Mesothelial cell of epicardium (in vitro differentiated cells): ENCODE measurements at places on chromosomes 11 and 22.

DNA sequence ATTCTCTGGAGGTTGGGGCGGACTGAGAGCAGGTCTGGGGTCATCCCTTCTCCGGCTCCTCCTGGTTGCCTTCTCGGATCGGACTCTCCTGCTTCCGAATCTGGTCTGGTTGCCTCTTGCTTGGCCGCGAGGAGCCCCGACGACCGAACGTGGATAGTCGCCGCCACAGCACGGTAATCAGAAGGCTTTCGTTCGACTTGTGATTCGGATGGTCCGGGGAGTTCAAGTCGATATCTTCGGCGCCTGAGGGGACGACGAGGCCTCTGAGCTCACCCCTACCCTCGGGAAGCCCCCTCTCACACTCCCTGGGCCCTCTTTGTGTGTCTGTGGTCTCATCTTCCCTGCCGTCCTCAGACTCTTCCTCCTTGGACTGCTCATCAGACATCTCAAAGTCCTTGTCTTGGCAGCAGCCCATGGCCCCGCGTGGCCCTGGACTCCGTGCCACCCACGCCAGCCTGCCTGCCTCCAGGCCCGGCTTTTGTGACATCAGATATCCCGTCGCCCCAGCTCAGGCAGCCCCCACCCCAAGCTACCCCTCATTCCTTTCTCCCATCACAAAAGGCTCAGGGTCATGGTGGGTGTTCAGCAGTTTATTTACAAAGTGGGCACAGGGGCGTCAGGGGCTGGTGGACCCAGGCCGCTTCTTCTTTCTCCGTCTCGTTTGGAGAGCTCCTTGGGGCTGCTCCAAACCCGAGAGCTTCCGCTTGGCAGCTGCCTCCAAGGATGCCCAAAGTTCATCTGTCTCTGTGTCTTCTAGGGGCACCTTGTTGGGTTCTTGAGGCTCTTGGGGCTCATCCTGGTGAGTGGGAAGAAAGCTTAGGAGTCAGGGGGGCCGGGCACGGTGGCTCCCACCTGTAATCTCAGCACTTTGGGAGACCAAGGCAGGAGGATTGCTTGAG, at the start of gene TEX54:
TSS of gene TEX54 (minus strand) at position 506 of the 899 bp plus-strand sequence.
- peak within 1 kb of the TSS; percentile 95 for H3K4me3 ChIP-seq
- H3K27ac ChIP-seq: peak within 1 kb of the TSS; percentile 100
- H3K27me3 ChIP-seq: no peaks in the 10 kb centered on the region
- H3K4me1 ChIP-seq: peaks cover 23% of the 10 kb centered on the region

GRCh38 chr11:108559340-108559739, 34.2 kb downstream of the EXPH5 start:
- peak overlapping the region; percentile 81 for H3K27ac ChIP-seq
- peaks cover 73% of the 10 kb centered on the region for H3K4me1 ChIP-seq
- no peak for DNase-seq
- no peak overlapping the region for H3K4me3 ChIP-seq

DNA sequence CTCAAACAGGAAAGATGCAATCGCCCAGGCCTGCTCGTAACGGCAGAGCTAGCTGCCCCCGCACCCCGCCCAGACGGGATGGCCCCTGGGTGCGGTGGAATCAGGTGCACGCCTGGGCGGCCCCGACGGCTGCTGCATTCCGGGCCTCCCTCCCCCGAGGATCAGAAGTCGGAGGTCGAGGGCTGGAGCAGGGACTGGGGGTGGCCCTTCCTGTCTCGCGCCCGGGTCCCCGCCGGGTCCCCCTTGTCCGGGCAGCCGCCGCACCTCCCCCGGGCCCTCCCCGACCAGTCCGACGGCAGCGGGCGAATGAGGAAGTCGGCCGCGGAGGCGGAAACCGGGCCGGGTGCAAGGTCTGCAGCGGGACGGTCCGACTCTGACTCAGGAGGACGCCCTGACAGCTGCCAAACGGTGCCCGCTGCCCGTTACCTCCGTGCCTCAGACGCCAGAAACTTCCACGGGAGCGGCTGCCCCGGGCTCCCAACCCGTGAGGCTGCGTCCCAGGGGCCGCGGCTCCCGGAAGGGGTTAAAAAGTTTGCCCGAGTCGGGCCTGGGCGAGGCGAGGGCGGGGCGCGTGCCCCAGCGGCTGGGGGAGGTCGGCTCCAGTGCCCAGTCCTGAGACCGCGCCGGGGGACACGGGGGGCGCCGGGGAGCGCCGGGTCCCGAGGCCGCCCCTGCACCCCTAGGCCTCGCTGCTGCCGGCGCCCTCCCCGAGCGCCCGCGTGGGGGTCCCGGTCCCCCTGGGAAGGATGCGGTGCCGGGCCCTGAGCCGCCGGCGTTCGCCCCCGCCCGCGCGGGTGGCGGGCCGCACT, 663 bp downstream of the MYH9 start:
- peak overlapping the region; percentile 91 for H3K4me3 ChIP-seq
- DNase-seq: peak; percentile 31
- H3K27ac ChIP-seq: peak overlapping the region; percentile 98
- H3K36me3 ChIP-seq: peaks cover 3% of the 10 kb centered on the region
- H3K4me1 ChIP-seq: peaks cover 33% of the 10 kb centered on the region
- H3K27me3 ChIP-seq: no peaks in the 10 kb centered on the region

GRCh38 chr11:67345920-67346819, 7.2 kb downstream of the POLD4 start:
- H3K36me3 ChIP-seq: peaks cover 1% of the 10 kb centered on the region
- no peaks in the 10 kb centered on the region for H3K27me3 ChIP-seq
- peaks cover 3% of the 10 kb centered on the region for H3K4me1 ChIP-seq
- DNase-seq: no peak

- no peak for DNase-seq
- no peaks in the 10 kb centered on the region for H3K4me1 ChIP-seq
- H3K27ac ChIP-seq: no peak overlapping the region
- H3K36me3 ChIP-seq: peaks cover 35% of the 10 kb centered on the region
- H3K4me3 ChIP-seq: no peak overlapping the region
Measured at GRCh38 chr11:71470946-71471345, 17.9 kb downstream of the NADSYN1 start.

GRCh38 chr11:121464352-121464946, 11.7 kb upstream of the SORL1-AS1 start:
- H3K27ac ChIP-seq: peak overlapping the region; percentile 97
- no peaks in the 10 kb centered on the region for H3K27me3 ChIP-seq
- H3K4me1 ChIP-seq: peaks cover 73% of the 10 kb centered on the region
- no peak overlapping the region for H3K4me3 ChIP-seq
- no peak for DNase-seq

- no peak overlapping the region for H3K4me3 ChIP-seq
- H3K36me3 ChIP-seq: peaks cover 5% of the 10 kb centered on the region
- H3K4me1 ChIP-seq: peaks cover 25% of the 10 kb centered on the region
- peaks cover 7% of the 10 kb centered on the region for H3K27me3 ChIP-seq
Measured at GRCh38 chr11:2118677-2119076, 20.5 kb downstream of the IGF2 start.

GRCh38 chr11:93279851-93280347, 50.6 kb upstream of the DEUP1 start:
- no peak overlapping the region for H3K4me3 ChIP-seq
- H3K4me1 ChIP-seq: peaks cover 13% of the 10 kb centered on the region
- no peaks in the 10 kb centered on the region for H3K27me3 ChIP-seq
- no peak overlapping the region for H3K27ac ChIP-seq

DNA sequence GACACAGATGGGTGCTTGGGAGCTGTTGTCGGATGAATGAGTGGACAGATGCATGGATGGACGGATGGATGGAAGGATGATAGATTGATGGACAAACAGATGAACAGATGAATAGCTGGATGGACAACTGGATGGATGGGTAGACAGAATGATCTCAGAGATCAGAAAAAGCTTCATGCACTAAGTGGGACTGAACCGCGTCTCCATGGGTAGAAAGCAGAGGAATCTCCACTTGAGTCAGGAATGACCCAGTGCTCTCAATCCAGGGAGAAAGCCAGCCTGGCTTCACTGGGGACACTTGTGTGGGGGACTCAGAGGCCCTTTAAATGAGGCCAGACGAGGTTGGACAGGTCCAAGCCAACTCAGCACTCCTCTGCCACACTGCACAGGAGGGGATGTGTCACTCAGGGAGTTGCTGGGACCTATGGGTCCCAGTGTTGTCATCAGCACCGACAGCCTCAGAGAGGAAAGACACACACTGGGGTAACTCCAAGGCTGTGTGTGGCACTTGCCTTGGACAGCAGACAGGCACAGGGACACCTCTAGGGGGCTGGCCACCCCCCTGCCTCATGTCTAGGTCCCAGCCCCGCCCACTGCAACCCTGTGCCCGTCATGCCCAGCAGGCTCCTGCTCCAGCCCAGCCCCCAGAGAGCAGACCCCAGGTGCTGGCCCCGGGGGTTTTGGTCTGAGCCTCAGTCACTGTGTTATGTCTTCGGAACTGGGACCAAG, 5.6 kb downstream of the IGLL5 start:
- H3K36me3 ChIP-seq: no peaks in the 10 kb centered on the region
- peaks cover 93% of the 10 kb centered on the region for H3K27me3 ChIP-seq

- H3K4me3 ChIP-seq: peak overlapping the region; percentile 76
- no peaks in the 10 kb centered on the region for H3K27me3 ChIP-seq
- peaks cover 20% of the 10 kb centered on the region for H3K4me1 ChIP-seq
- peak; percentile 81 for DNase-seq
Measured at GRCh38 chr11:803770-804598, 1.0 kb downstream of the PIDD1 start.

- no peaks in the 10 kb centered on the region for H3K36me3 ChIP-seq
- DNase-seq: no peak
- H3K27me3 ChIP-seq: peaks cover 57% of the 10 kb centered on the region
- no peak overlapping the region for H3K27ac ChIP-seq
- H3K4me1 ChIP-seq: peaks cover 30% of the 10 kb centered on the region
Measured at GRCh38 chr11:119342023-119342300, 1.3 kb upstream of the C1QTNF5 start.

DNA sequence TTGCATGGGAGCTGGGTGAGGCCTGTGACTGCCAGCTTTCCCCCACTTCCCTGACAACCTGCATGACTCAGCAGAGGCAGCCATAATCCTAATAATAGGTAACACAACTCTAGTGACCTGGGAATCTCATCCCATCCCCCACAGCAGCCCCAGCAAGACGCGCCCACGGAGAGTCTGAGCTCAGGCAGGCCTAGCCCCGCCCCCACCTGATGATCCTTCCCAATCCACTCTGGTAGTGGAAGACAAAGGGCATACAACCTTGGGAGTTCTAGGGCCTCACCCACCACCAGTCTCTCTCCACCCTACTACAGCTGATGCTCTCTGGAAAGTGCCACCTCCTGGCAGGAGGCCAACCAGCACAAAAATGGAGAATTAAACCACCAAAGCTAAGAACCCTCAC, 60.3 kb downstream of the CWF19L2 start:
- no peaks in the 10 kb centered on the region for H3K27me3 ChIP-seq
- H3K4me3 ChIP-seq: no peak overlapping the region
- H3K4me1 ChIP-seq: no peaks in the 10 kb centered on the region
- H3K27ac ChIP-seq: no peak overlapping the region
- DNase-seq: no peak

DNA sequence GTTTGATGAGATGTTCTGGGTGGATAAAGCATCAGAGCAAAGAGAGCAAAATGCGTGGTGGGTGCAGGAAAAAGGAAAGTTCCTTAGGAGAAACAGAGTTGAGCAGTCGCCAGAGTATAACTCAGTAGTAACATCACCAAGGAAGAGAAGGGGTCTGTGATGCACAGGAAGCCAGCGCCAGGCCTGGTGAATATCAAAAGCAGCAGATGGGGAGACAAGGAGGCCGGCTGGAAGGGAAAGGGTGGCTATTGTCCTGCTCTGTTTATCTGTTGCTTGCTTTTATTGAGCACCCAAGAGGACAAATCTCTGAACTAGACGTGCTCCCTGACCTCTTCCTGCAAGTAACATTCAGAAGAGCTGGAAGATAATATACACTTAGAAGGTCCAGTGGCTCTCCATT, 52.7 kb upstream of the GRAMD1B start:
- no peaks in the 10 kb centered on the region for H3K27me3 ChIP-seq
- DNase-seq: no peak
- H3K4me1 ChIP-seq: peaks cover 50% of the 10 kb centered on the region
- H3K27ac ChIP-seq: peak overlapping the region; percentile 5
- no peaks in the 10 kb centered on the region for H3K36me3 ChIP-seq

DNA sequence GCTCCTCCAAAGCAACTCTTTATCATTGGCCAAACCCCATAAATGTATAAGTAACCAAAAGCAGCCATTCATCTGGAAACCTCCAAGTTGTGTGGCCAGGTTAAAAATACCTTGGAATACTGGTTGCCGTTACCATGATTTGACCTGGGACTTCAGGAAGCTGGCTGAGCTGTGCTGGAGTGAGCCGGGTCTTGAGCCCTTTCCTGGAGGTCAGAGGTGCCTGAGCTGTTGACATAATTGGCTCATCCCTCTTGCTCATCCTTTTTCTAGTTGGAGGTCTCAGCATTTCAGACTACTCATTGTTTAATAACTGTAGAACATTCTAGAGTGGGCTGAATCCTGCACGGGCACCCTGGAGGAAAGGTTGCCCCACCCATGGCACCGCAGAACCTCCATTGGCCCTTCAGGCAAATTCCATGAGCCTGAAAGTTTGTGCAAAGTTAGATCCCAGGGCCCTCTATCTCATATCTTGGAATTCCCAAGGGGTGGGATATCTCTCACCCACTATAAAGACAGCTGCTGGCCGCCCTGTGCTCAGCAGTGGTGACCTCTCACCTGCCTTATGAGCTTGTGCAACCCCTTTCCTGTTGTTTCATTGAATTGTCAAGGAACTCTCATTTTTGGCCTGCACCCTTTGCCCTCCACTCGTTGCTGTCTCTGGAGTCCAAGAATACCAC, 77.0 kb downstream of the C22orf31 start:
- DNase-seq: no peak
- peaks cover 69% of the 10 kb centered on the region for H3K4me1 ChIP-seq
- H3K27me3 ChIP-seq: no peaks in the 10 kb centered on the region
- H3K36me3 ChIP-seq: peaks cover 28% of the 10 kb centered on the region
- H3K27ac ChIP-seq: peak overlapping the region; percentile 72

GRCh38 chr11:11743216-11743615, 98.6 kb upstream of the USP47 start:
- no peak overlapping the region for H3K4me3 ChIP-seq
- no peak overlapping the region for H3K27ac ChIP-seq
- H3K36me3 ChIP-seq: no peaks in the 10 kb centered on the region
- H3K27me3 ChIP-seq: peaks cover 44% of the 10 kb centered on the region
- no peaks in the 10 kb centered on the region for H3K4me1 ChIP-seq

- no peaks in the 10 kb centered on the region for H3K27me3 ChIP-seq
- peaks cover 16% of the 10 kb centered on the region for H3K36me3 ChIP-seq
- no peak overlapping the region for H3K4me3 ChIP-seq
- H3K27ac ChIP-seq: no peak overlapping the region
- H3K4me1 ChIP-seq: no peaks in the 10 kb centered on the region
Measured at GRCh38 chr11:79699246-79699645, 258.4 kb upstream of the TENM4 start.

GRCh38 chr11:121721961-121722360, 269.2 kb upstream of the SORL1-AS1 start:
- DNase-seq: no peak
- H3K4me3 ChIP-seq: peak overlapping the region; percentile 65
- H3K36me3 ChIP-seq: peaks cover 5% of the 10 kb centered on the region
- peaks cover 20% of the 10 kb centered on the region for H3K4me1 ChIP-seq
- H3K27ac ChIP-seq: peak overlapping the region; percentile 89
